ENCODE measurements at places on chromosomes 7 and 10.

DNA sequence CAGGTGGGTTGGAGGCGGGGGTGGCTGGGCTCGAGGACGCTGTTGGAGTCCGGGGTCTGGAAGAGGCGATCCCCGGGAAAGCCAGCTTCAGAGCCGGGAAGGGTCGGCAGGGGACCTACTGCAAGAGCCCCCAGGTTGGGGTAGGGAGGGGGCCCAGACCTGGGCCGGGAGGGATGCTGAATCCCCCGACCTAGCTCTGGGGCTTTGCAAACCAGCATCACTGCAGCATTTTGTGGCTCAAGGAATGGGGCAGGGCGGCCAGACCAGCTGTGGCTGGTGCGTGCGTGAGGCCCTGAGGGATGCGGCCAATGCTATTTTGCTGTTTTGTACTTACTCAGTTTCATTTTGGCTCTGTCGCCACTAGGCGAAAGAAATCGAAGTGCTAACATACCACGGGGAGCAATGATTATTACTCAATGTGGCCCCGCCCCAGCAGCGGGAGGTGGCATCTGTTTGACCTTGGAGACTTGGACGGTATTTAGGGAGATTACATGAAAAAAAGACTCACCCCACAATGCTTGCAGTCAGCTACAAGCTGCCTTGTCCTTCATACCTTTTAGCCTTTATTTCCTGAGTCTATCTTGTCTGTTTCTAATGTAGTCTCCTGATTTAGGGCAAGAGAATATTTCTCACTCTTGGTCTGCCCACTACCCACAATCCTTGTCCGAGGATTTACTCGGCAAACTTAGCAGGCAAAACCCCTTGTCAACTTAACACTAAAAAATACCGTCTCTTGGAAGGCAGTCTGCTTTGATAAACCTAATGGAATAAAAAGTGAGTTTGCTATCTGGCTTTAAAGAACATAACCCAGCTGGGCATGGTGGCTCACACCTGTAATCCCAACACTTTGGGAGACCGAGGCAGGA is 16.2 kb downstream of the HSPB1 start:
- DNase-seq: peak; percentile 87

- no peak for DNase-seq
Measured at GRCh38 chr10:124076148-124076733, 17.2 kb downstream of the CHST15 start.

- DNase-seq: peak; percentile 7
Measured at GRCh38 chr10:100930368-100930767, 17.6 kb downstream of the SLF2 start.

DNA sequence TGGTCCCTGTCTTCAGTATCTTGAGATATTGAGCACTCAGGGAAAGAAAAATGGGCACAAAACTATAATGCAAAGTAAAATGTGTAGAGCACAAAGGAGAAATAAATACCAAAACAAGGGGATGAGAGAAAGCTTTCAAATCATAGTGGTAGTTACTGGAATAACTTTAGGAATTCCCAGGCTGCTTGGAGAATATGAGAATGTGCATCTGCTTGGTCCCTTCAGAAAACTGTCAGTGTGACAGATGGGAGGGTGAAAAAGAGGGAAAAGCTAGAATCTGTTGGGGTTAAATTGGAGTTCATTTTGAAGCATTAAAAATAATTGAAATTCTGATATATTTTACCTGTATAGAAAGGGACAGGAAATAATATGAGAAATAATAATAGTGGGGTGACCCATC is 15.3 kb downstream of the ST7 start:
- no peak for DNase-seq

GRCh38 chr7:100975371-100975821 is 6.0 kb downstream of the MUC12 start:
- DNase-seq: no peak

- DNase-seq: no peak
Measured at GRCh38 chr7:77289387-77289786, 89.8 kb upstream of the FGL2 start.

DNA sequence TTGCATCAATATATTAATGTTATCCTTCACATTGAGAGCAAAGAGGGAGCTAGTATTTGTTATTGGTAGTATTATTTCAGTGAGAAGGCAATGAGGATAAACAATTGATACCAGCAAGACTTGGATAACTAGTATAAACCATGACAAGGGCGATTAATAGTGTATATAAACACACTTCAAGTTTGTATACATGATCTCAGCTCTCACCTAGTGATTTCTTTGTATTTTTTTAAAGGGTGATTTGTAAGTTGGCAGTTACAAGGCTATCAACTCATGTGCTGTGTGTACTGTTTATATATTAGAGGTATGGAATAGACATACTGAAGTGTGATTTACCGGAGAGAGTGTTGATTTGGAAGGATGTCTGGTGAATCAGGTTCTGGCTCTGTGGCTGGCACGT is 88.0 kb downstream of the SNX10 start:
- DNase-seq: no peak

GRCh38 chr10:100766693-100767421 is 21.5 kb downstream of the PAX2 start:
- no peak for DNase-seq

GRCh38 chr10:6115411-6115810 is 26.6 kb downstream of the RBM17 start:
- no peak for DNase-seq

GRCh38 chr7:142612237-142612881 is 136.9 kb upstream of the PRSS1 start:
- DNase-seq: peak; percentile 29

- no peak for DNase-seq
Measured at GRCh38 chr10:10855151-10855581, 162.5 kb upstream of the CELF2 start.

- peak; percentile 34 for DNase-seq
Measured at GRCh38 chr7:82631998-82632397, 188.4 kb upstream of the CACNA2D1 start.

- DNase-seq: no peak
Measured at GRCh38 chr10:87594864-87595263, 64.8 kb upstream of the PAPSS2 start.

GRCh38 chr7:64997927-64998391 is 7.1 kb upstream of the ZNF117 start:
- no peak for DNase-seq

GRCh38 chr7:51198654-51199053 is 118.0 kb downstream of the COBL start:
- DNase-seq: no peak

- no peak for DNase-seq
Measured at GRCh38 chr7:85103962-85104361, 82.9 kb downstream of the SEMA3D start.

DNA sequence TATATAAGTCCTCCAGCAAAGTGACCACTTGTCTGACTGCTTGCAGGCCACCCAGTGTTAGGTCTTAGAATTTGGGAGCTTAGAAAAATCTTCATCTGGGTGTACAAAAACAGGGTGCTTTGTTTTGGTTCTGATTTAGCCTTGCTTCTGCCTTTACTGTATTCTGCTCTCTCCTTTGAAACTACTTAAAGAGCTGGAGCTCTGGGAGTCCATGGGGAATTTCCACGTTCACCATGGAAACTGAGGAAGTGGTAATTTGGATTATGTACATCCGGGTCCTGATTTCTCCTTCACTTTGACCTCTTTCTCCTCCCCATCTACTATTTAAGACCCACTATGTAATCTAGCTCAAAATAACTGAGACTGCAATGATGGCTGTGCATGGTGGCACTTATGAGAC is 103.0 kb downstream of the JAZF1 start:
- DNase-seq: no peak

- peak; percentile 26 for DNase-seq
Measured at GRCh38 chr7:96224685-96225084, 97.2 kb downstream of the SLC25A13 start.

DNA sequence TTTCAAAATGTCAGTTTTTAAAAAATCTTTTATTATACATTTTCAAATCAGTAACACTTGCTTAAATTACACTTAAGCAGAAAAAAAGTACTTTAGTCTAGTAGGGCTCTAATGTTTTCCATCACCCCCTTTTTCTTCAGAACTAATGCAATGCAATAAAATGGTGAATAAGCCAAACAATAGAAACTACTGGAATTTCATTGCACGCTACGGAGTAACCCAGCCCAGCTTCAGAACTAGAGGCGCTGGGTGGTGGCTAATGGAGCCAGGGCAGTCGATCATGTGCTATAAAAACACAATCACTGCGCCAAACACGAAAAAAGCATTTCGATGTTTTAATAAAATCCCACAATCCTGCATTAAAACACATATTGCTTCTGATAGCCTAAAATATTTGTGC is 59.9 kb upstream of the ODAD2 start:
- DNase-seq: no peak

DNA sequence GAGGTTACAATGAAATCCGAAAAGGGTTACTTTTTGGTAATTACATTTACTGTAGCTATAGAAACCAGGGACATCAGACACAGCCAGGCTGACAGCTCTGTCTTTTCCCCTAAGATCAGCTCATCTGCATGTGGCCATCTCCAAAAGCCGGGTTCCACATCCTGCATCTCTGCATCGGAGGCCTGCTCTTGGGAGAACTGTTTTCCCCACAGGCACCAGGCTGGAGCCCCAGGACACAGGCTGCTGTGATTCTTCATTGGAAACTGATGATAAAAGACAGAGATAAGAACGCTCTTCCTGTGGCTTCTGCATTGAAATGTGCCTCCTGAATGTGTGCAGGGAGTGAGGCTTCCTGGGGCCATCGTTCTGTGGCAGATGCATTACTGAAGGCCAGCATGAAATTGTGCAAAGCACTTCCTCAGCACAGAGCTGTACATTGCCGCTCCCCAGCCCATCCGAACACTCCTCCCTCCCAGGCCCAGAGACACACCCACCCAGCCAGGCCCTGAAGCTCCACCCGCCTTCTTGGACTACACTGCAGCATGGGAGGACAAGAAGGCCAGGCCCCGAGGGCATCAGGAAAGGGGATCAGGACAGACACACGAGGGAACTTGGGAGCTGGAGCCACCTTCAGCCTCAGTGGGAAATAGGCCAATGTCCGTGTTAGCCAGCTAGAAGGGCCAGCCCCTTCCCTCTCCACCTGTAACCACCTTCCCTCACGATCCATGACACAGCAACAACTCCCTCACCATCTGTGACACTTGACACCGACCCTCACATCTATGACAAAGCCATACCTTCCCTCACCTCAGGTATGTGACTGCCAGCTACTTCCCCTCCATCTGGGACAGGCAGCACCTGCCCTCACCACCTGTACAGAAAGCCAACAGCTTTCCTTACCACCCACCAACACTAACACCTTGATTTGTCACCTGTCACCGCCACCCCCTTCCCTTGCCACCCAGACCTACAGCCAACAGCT is 113.2 kb downstream of the GRID1 start:
- no peak for DNase-seq

DNA sequence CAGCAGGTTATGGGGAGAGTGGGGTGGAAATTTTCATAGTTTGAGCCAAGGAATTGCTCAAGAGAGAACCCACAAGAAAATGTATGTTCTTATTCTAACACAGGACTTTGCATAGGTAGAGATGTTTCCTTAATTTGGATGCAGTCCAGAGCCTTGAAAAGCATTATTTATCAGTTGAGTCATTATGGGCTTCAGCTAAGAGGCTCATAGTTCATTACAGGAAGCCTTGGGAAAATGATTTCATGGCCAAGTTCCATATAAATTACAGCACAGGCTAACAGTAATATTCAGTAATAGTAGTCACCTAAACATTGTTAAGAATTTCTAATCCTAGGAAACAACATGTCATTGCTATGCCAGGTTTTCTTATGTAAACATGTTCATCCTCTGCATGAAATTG is 131.1 kb upstream of the PTPRZ1 start:
- peak; percentile 9 for DNase-seq

DNA sequence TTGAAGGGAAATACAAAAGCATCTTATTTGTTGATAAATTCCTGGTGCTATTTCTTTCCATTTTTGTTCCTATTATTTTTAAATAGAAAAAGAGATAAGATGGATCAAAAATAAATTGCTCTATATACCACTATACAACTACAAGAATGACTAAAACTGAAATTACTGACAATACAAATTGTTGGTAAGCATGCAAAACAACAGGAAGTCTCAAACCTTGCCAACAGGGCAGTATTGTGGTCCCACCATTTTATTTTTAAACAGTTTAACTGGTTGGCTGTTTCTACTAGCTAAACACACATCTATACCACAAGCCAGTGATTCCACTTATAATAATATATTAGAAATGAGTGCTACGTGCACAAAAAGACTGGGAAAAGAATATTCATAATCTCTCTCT is 213.0 kb downstream of the JAZF1 start:
- no peak for DNase-seq

DNA sequence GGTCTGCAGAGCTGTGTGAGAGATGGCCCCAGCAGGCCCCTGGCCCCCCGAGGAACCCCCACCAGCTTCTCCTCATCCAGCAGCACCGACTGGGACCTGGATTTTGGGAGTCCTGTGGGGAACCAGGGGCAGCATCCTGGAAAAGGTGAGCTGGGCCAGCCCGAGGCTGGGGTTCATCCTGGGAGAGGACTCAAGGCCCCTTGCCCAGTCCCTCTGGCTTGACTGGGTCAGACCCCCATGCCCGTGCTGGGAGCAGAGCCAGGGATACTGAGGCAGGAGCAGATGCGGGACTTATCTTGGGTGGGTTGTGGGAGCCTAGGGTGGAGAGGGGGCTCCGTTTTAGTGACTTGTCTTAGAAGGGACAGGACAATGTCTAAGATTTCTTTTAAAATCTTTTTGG is 47.5 kb downstream of the ZNF467 start:
- DNase-seq: no peak

DNA sequence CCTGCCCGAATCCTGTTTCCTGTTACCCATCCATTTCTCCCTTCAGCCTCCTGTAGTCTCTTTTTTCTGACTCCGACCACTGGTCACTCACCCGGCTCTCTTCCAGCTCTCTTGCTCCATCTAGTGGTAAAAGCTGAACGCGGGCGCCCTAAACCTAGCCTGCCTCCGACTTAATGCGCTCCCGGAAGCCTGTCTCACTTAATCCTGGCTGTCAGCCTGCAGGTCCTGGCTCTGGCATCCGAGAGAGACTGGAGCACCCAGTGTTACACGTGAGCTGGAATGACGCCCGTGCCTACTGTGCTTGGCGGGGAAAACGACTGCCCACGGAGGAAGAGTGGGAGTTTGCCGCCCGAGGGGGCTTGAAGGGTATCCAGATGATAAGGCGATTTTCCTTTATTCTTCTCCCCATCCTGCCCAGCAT is 10.3 kb downstream of the SUMF2 start:
- DNase-seq: peak; percentile 88

- no peak for DNase-seq
Measured at GRCh38 chr7:6344278-6344677, 71.9 kb upstream of the CYTH3 start.

Data from fibroblast of pulmonary artery (primary cell).